ENCODE measurements at places on chromosomes 7 and 10. TPM values are rescaled to one million over a fixed set of nuclear protein-coding genes. Genes with fewer than 3 reads are reported as not detected.

XRCC2 gene
- total RNA-seq = 10.3 TPM

NCF1 gene
- 0.46 TPM for total RNA-seq

NUDT13 gene
- total RNA-seq = 3.6 TPM

CYREN gene
- 54.5 TPM for total RNA-seq

EIF3B gene
- 244 TPM for total RNA-seq

ACSM6 gene
- not detected for total RNA-seq

GRCh38 chr7:90569368-90569767 lies 26.8 kb upstream of the CDK14 start:
- DNase-seq = no peak

DNA sequence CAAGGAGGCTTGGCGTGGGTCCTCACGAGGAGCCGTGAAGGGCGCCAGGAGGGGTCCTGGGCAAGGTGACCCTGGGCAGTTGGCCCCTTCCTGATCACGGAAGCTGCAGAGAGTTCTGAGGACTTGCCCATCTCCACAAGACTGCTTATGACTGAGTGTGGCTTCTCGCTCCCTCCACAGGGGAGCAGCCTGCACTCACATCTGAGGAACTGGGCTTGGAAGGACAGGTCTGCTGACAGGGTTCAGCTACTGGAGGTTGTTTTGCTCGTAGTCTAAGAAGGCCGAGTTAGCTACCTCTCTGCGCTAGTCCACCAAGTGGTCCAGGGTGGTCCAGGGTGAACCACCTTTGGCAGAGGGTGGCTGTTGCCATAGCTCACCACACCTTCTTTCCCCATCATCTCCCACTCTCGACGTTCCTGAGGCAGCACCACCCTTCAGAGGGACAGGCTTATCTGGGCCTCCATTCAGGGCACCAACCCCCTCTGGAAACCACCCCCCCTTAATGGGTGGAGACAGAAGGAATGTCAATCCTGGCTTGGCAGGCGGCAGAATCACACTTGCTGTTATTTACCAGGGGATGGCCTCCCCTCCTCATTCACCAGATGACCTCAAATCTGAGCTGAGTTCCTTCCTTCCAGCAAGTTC lies 38.2 kb downstream of the FAM53B start:
- no peak for DNase-seq

DNA sequence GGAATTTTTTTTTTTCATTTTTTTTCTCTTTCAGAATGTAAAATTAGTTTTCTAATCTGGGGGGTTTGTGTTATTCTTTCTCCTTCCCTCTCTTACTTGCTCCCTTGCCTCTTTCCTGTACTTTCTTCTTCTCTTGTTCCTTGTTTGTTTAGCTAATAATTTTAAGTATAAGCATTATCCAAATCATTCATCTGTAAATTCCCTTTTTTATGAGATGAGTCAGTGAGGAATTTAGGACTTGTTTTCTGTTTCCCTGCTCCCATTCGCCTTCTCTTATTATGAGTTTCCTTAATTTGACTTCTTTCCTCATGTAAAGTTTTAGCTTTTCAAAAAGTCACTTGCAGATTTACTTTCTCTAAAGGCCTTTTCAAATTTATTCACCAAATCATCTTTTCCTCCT lies 154.6 kb upstream of the ETV1 start:
- no peak for DNase-seq

- DNase-seq = no peak
Observed at GRCh38 chr10:122665946-122666345, 33.7 kb downstream of the C10orf120 start.

DNA sequence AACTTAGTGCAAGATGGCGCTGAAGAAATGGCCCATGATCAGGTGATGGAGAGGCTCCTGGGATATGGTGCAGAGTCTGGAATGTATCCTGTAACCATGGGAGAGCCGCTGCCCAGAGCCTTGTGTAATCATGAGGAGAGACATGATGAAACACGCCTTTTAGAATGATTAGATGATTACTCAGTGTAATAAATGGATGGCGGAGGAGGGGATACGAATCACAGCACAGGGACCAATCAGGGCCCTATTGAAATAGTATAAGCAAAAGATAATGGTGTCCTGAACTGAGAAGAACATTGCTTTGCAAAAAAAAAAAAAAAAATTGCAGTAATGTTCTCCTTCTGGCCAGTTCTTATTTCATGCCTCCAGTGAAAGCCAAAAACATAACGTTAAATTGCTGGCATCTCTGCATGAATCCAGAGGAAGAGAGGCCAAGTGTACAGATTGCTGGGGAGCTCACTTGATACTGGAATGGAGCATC lies 668.5 kb upstream of the AUTS2 start:
- no peak for DNase-seq

DNA sequence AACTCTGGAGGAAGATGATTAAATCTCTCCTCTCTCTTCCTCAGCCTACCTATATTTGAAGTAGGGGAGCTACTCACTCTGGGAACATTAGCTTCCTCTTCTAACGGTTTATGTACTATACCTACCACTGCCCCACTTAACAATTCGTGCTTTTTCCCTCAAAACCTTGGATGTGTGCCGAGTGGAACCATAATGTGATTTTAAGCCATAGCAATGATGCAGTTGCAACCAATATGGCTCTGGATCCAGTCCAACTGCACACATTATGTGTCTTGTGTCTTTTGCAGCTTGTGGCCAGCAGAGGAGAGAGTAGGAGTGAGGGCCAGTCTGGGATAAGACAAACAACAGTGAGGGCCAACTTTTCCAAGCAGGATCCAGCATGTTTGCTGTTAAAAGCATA lies 170.7 kb downstream of the GATA3 start:
- no peak for DNase-seq

- no peak for DNase-seq
Observed at GRCh38 chr7:131537571-131537978, 18.9 kb downstream of the PODXL start.

GRCh38 chr10:119211176-119211575 lies 3.8 kb downstream of the GRK5 start:
- no peak for DNase-seq

GRCh38 chr10:22655312-22655981 lies 58.9 kb downstream of the PIP4K2A start:
- peak; percentile 89 for DNase-seq

DNA sequence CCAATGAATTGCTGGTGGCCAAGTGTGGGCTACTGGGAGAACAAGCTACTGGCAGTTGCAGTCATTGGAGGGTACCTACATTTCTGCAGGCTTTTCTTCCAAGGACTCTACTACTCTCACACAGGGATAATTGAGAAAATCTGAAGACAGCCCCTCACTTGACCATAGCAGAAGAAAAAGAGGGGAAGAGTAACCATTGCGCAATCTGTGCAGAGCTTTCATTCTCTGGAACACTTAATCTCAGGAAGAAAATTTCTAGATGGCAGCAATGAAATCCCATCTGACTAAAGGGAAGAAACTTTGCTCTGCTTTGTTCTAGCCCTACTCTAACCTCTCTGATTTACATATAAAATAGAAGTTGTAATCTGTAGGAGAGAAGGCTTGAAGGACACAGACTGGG lies 1239.6 kb upstream of the SORCS1 start:
- no peak for DNase-seq

DNA sequence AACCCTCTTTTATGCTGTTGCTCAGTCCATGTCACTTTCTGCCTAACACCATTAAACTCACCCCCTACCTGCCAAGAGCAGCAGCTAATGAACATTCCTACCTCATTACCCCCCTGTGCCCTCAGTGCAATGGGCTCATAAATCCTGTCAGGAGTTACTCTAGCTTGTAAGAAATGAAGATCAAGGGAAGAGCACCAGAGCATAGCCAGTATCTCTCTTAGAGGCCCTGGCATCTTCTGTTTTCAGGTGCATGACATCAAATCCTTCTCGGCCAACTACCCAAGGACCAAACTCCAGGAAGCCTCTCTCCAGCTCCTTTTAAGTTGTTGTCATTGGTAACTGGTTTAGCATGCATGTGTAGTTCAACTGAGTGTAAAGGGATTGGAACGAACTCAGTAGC lies 75.1 kb downstream of the FOXI2 start:
- DNase-seq = no peak

DNA sequence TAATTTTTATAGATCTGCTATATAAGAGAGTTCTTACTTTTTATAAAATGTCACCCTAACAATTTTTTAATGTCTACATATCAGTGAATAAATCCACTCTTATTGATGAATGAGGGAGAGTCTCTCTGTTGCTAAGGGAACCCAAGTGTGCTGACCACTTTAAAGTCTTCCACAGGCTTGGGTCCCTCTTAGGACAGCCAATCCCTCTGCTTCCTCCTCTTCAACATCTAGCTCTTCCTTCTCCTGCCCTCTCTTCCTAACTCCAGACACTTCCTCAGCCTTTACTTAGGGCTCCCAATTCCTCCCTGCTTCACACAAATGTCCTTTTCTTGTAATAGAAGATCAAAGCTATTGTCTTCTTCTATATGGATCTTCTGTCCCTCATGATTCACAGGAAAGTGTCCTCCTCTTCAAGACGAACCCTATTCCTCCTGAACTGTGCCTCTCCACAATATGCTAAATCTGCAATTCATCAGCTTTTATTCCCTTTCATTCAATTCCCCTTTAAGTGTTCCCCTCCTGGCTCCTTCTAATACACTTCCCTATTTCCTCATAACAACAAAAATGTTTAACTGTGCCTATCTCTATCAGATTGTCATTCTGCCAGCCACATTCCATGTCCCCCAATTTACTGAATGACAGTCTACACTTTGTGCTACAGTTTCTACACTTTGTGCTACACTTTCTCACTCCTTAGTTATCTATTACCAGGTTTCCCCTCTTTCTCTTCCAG lies 37.7 kb downstream of the CDK6 start:
- no peak for DNase-seq

DNA sequence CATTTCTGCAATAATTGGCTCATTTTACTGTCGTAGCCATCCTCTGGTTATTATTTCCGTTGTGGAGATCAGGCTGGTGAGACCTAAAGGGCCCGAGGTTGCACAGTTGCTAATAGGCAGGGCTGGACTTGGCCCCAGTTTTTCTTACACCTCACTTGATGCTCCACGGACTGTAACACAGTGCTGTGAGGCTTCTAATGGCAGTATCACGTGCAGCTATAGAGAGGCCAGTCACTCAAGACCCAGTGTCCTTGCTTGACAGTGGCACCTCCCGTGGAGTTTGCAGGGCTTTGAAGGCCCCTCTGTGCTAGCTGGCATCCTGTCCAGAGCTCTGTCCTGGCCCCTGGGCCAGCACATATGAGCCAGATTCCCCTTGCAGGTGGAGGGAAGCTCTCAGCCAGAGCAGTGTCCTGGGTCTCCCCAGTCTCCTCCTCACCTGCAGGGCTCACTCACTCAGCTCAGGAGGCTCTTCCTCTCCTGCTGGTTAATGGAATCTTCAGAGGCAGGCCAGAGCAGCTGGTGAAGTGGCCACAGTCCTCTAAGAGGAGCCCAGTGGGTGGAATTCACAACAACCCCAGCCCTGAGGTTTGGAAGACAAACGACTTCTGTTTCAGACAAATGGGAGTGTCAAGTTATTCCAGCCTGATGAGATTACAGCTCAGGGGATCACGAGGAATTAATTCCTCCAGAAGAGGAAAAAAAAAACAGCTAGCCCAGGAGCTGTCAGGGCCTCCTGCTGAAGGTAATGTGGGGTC lies 114.2 kb upstream of the FAM180A start:
- DNase-seq = no peak

DNA sequence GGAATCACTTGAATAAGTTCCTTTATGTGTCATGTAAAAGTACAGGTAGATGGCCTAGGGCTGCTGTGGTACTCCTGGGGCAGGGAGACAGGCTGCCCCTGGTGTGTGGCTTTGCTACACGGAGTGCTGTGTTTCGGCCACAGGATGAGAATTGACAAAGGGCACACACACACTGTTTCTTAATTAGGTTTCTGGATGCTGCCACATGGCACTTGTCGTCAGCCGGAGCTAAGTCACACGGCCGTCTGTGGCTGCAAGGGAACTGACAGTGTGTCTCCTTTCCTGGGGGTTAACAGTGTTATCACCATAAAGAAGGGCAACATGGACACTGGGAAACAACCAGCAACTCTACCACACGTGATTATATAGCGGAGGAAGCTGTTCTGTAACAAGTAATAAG lies 55.7 kb upstream of the CREB5 start:
- no peak for DNase-seq

GRCh38 chr10:122974543-122975064 lies 5.6 kb upstream of the PSTK start:
- no peak for DNase-seq

DNA sequence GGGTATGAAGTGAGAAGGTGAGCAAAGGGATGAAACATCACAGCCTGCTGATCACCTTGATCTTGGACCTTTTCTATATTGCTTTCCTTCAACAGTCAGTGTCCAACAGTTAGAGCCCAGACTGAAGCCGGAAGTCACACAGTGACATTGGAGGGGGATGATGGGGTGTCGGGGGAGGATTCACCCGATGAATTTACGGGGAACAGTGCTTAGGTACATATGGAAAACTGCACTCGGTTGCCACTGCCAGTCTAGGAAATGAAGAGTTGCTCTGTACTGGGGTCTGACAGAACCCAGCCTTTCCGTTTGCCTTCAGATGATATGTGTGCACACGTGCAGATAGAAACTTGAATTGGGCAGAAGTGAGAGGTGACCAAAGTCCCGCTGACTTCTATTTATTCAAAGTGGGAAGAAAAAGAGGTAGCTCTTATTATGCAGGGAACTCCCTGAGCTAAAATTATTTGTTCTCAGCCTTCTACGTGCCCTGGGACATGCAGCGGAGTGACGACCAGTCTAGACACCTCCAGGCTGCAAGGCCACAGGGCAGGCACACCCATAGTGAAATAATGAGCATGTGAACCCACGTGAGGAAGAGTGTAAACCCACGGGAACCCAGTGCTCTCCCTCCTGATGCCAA lies 107.2 kb upstream of the INHBA start:
- no peak for DNase-seq

- no peak for DNase-seq
Observed at GRCh38 chr7:81662531-81662930, 107.3 kb downstream of the HGF start.

- no peak for DNase-seq
Observed at GRCh38 chr7:102415685-102416225, 17.6 kb upstream of the ORAI2 start.

DNA sequence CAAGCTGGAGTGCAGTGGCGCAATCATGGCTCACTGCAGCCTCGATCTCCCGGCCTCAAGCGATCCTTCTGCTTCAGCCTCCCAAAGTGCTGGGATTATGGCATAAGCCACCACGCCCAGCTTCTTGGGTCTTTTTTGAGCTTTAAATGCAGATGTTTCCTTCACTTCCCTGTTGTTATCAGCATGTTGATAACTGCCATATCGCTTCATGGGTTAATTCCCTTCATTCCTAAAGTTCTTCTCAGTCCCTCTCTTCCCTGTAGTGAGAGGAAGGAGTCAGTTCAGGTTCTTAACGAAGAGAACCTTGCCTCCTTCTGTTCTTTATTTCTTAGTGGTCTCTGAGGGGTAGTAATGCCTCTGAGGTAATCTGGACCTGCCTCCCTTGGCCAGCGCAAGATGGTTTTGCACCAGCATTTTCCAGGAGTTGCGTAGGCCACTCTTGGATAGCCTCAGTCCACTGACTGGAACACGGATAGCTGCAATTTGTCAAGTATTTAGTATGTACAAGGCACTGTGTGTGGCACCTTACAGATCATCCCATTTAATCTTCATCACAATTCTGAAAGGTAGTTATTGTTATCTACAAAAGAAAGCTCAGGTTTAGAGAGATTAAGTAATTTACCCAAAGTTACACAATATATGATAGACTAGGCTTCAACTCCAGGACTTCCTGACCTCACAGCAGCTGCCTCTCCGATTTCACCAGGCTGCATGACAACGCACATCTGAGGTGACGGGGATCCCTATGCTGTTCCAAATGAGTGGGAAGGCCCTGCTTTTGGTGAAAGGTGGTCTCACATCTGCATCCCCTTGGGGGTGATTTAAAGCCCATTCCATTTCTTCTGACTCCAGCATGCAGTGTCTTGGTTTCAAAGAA lies 60.5 kb downstream of the GATA3 start:
- no peak for DNase-seq

- no peak for DNase-seq
Observed at GRCh38 chr7:100516135-100516812, 22.7 kb upstream of the AGFG2 start.

All from epithelial cell of proximal tubule (primary cell).